SK-N-DZ (cell line): ENCODE measurements at places on chromosomes 2 and 18.

- DNase-seq = no peak
Observed at GRCh38 chr2:190603374-190603773, 45.5 kb upstream of the NAB1 start.

GRCh38 chr2:72576459-72576858 lies 249.4 kb downstream of the EXOC6B start:
- no peak for DNase-seq

DNA sequence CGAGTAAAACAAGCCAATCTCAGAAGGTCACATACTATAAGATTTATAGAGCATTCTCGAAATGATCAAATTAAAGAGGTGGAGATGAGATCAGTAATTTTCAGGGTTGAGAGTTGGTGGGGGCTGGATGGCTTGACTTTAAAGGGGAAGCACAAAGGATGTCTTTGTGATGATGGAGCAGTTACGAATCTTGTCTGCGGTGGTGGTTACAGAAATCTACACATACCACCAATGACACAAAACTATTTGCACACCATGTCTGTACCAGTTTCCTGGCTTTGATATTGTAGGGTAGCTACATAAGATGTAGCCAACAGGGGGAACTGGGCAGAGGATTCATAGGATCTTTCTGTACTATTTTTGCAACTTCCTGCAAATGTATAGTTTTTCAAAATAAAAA lies 190.6 kb upstream of the SMIM21 start:
- DNase-seq = no peak

GRCh38 chr2:61887717-61888266 lies 664 bp downstream of the CCT4 start:
- DNase-seq = peak; percentile 21

- no peak for DNase-seq
Observed at GRCh38 chr18:76580288-76580962, 85.4 kb upstream of the ZNF516 start.

GRCh38 chr2:84969511-84970209 lies 1.3 kb upstream of the KCMF1 start:
- DNase-seq = no peak

DNA sequence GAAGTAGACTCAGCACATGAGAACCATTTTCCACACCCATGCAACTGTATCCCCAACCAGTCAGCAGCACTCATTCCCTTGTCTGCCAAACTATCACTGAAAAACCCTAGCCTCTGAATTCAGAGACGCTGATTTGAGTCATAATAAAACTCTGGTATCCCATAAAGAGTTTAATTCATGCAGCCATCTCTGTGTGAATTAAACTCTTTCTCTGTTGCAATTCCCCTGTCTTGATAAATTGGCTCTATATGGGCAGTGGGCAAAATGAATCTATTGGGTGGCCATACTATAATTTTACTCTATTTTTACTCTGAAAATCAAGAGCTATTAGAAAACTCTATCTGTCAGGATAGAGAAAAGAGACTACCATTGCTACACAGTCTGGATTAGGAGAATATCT lies 40.6 kb upstream of the TWSG1 start:
- no peak for DNase-seq

DNA sequence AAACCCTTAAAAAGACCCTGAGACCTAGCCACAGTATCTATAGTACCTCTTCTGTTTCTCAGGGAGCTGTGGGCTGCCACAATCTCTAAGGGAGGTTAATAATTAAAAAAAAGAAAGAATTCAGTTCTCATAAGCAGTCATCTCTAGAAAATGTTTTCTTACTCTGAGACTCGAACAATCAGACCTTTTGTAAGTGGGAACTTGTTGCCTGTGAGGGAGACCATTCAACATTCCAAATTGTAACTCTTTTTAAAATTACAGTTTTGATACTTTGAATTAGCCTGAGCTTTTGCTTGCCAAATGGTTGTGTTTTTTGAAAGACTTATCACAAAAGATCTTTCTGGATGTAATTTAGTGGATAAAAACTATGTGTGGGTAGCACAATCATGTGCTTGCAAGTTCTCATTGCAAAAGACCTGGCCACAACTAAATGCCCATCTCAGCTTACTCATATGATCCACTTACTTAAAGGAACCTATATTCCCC lies 33.3 kb downstream of the IL1R2 start:
- DNase-seq = no peak

- no peak for DNase-seq
Observed at GRCh38 chr2:238075397-238075796, 14.6 kb downstream of the SCLY start.

- no peak for DNase-seq
Observed at GRCh38 chr2:209505410-209505809, 81.6 kb downstream of the MAP2 start.

DNA sequence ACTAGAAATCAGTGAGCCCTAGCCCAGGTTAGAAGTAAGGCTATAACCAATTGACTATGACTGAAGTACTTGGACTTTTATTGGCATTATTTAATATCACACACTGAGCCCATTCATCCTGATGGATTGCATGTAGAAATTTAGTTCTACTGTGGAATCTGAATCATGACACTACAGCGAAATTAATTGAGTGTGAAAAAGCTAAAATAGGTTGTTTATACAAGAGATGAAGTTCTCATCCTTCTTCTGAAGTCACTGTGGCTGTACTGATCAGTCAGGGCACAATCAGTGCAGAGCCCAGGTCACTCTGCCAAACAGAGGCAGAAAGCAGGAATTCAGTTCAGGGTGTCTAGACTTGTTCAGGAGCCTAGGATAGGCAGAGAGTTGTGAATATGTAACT lies 158.9 kb downstream of the BABAM2 start:
- DNase-seq = no peak

GRCh38 chr2:210028178-210028577 lies 25.7 kb downstream of the RPE start:
- DNase-seq = no peak

DNA sequence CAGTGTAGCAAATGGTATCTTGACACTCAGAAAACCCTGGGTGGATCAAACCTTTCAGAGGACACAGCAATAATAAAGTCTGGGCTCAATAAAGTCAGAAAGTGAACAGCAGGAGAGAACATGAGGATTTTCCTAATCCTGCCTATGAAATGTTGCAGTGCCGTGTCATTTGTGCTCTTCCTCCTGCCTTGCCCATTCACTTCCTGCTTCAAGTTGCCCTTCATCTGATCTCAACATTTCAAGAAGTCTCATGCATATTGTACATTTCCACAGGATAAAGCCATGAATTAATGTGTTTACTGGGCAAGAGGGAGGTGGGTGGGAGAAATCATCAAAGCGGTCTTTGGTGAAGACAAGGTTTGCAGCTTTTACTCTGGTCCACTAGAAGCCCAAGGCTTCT lies 51.1 kb upstream of the STPG4 start:
- no peak for DNase-seq

GRCh38 chr2:161898633-161899032 lies 175.4 kb downstream of the DPP4 start:
- DNase-seq = no peak

GRCh38 chr2:66596256-66596655 lies 161.3 kb downstream of the MEIS1 start:
- no peak for DNase-seq

- no peak for DNase-seq
Observed at GRCh38 chr2:120373424-120373823, 27.5 kb downstream of the INHBB start.

GRCh38 chr2:73852020-73852419 lies 23.3 kb downstream of the STAMBP start:
- DNase-seq = no peak

DNA sequence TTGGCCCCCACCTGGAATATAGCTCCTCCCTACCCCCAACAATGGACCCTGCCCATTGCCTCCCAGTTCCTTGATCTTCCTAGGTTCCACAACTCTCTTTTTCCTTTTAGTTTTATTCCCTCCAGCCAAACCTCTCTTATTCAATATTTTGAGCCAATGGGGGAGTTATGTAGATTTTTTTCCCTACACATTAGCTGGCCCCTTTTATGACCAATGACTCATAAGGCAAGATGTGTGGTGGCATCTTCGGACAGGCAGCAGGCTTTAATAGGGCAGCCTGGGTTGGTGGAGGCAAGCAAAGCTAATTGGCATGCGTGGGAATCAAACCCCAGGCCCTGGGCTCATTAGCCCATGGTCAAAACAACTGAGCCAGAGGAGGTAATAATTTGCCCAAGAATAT lies 9.2 kb downstream of the GRP start:
- no peak for DNase-seq

DNA sequence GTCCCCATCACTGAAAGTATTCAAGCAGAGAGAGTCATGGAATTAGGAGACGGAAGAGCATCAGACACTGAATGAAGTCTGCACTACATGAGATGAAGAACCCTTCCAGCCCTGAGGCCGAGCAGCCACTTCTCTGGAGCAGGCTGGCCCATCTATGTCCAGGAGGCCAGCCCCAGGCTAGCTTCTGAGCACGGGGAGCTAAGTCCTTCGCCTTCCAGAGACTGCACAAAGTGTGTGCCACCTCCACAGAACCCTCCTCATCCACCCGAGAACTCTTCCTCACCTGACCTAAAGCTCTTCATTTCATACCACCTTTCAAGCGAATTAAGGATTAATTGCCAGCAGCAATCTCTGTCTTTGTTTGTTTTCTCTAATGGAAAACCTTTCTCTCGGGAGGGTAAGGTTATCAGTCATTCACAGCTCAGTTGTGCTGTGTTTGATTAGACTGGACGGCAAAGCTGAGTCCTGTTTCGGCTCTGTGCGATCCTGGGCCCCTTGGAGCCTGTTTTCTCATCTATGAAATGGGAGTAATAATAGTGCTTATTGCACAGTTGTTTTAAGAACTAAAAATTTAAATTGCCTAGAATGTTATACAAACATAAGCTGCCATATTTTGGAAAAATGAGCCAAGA lies 38.0 kb downstream of the SCTR start:
- DNase-seq = no peak

DNA sequence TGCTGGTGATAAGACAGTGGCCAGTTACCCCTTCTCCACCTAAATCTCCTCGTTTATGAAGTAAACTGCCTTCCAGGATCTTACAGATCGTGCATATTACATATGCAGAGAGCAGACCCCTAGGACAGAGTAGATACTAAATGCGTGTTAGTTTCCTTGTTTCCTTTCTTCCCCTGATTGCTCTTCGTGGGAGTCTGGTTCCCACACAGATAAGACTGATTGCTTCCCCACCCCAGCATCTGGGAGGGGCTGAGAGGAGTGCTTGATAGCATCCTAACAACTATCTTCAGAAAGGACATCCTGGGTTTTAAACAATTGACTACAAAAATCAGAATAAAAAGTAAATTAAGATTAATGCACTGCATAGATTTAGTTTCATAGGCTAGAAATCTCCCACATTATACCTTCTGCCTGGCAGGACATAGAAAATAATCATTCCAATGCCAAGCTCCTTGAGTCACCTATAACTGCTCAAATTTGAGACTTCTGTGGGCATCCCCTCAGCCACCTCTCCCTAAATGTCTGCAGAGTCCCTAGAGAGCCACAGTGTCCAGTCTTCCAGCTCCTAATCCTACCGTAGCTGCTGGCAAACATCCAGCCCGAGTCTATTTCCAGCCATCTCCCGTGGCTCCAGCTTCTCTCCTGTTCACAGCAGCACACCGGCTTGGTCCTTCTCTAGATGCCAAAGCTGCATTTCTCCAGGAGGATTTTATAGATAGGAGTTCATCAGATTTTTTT lies 128.3 kb downstream of the LRRC30 start:
- DNase-seq = no peak

DNA sequence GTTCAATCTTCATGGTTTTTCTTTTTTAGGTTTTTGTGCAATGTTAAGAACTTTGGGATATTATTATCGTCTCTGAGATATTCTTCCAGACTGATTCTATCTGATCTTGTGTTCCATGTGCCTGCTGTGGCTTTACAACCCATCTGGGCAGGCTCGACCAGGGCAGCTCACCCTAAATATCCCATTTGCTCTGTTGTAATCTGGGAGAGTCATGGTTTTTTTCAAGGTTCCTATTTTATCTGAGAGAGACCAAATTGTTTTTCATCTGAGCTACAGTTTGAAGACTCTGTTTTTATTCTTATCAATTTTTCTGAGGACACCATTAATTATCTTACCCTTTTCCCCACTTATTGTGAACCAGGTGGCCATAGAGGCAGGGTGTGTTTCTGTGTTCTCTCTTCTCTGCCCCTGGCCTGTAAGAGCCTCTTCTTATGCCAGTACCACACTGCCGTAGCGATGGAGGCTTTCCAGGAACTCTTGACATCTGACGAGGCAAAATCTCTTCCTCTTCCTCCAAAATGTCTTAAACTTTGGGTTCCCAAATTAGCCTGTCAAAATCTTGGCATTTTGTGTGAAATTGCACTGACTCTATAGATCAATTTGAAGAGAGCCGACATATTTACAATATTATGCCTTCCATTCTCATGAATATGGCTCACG lies 3.1 kb downstream of the SP140L start:
- DNase-seq = no peak

DNA sequence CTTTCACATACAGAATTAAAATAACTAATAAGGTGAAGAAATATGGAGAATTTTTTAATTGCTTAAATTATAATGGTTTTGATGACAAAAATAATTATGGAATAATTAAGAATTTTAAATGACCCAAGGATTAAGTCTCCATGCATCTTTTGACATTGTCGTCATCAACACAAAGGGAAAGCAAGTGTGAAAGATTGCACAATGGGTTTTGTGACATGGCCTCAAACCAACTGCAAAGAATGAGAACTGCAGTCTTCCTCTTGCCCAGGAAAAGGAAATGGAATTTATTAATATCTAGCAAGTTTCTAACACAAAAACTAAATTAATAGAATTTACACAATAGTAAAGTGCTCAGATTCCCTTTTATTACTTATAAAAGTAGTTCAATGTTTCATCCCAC lies 329.1 kb upstream of the PKDCC start:
- DNase-seq = no peak

DNA sequence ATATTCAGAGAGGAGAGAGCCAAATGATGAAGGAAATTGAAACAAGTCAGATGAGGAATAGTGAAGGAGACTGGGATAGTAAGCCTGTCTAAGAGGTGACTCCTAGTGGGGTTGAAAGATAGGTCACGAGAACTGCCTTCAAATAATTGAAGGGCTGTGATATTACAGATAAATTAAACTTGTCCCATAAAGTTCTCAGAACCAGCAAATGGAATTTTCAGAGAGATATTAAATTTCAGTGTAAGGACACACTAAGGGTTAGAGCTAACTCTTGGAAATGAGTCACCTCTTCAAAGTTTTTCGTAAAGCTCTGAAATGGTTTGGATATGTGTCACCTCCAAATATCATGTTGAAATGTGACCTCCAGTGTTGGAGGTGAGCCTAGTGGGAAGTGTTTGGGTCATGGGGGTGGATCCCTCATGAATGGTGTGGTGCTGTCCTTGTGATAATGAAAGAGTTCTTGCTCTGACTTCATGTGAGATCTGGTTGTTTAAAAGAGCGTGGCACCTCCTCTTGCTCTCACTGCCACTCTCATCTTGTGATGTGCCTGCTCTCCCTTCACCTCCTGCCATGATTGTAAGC lies 87.3 kb downstream of the BABAM2 start:
- DNase-seq = no peak

DNA sequence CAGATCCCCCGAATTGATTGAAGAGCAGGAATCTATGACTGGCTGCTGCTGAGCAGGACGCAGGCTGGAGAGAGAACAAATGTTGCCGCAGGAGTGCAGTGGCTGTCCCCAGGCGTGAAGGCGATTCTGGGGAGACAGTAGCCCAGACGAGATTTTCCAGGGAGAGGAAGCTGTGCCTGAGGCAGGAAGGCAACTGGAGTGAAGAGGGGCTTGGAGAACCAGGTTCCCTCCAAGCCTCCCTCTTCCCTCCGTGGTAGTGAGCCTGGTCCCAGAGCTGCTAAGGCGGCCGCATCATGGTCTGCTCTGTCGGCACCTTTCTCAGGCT lies 1.3 kb upstream of the NPPC start:
- no peak for DNase-seq
